Uterine smooth muscle cell (primary cell): ENCODE measurements at places on chromosomes 5 and 9. TPM values are rescaled to one million over a fixed set of nuclear protein-coding genes. Genes with fewer than 3 reads are reported as not detected.

Gene GMCL2
- total RNA-seq: not detected in 2 replicates

Gene NUP214
- 16.0 and 23.0 TPM in 2 replicates for total RNA-seq

Gene ATOSB
- 19.3 and 25.4 TPM in 2 replicates for total RNA-seq

Gene KCTD16
- 0.33 and 1.00 TPM in 2 replicates for total RNA-seq
